IgD-negative memory B cell (primary cell): ENCODE measurements at places on chromosomes 12 and 14. TPM values are rescaled to one million over a fixed set of nuclear protein-coding genes. Genes with fewer than 3 reads are reported as not detected.

Gene DAO
- polyA plus RNA-seq, result not detected

Gene CYP27B1
- polyA plus RNA-seq, result 0.09 TPM

Gene CCDC198
- polyA plus RNA-seq, result not detected

Gene PROX2
- polyA plus RNA-seq, result not detected

Gene VRTN
- not detected for polyA plus RNA-seq
